Foreskin fibroblast (primary cell): ENCODE measurements at places on chromosomes 3 and 15.

DNA sequence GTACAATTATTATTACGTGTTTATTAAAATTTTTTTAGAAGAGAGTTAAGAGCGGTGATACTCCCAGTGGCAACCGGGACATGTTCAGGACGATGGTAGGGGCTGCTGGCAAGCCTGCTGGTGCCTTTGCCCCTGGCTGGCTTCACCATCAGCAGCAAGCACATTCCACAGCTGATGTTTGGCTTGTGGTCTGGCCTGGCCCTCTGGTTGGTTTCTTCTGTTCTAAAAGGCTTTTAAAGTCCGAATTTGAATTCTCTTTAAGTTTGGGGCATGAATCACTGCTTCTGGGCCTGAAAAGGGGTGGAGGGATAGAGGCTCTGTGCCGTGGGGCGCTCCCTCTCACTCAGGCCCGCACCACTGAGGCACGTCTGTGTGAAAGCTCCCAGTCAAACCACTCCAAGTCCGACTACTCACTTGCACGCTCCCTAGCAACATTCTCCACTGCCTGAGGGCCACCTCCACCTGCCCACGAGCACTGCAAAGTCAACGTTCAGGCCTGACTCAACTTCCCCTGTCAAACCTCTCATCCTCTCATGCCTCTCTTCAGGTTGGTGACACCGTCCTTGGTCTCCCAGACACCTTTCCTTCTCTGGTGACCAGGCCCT lies 10.1 kb downstream of the ITGA11 start:
- DNase-seq: no peak

- DNase-seq: no peak
These were observed 233.7 kb downstream of the SHQ1 start for GRCh38 chr3:72614394-72615074.

- DNase-seq: no peak
These were observed 19.5 kb upstream of the TIMP4 start for GRCh38 chr3:12178091-12178820.

GRCh38 chr15:83081256-83082014 lies 14.4 kb upstream of the BTBD1 start:
- DNase-seq: no peak
